Fibroblast of mammary gland (primary cell): ENCODE measurements at places on chromosomes 7 and 10.

GRCh38 chr10:115879372-115880089 is 393.5 kb downstream of the GFRA1 start:
- DNase-seq = no peak

DNA sequence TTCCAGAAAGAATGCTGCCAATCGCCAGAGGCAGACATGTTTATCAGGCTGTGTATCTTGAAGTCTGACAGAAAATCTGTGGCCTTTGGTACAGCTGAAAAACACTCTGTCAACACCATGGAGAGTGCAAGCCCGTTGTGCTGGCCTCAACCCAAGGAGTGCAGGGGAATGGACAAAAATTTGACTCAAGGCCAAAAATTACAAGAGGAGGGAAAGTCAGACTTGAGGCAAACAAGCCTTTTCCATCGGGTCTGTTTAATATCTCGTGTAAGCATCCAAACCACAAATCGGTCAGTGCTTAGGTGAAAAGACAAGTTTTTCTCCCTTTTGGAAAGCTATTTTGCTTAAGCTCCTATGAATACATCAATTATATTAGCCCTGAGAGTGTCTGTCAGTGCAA is 305.3 kb upstream of the NFE2L3 start:
- peak; percentile 94 for DNase-seq

GRCh38 chr7:108529341-108529740 is 3.4 kb upstream of the PNPLA8 start:
- no peak for DNase-seq

GRCh38 chr7:2198206-2198605 is 34.5 kb downstream of the MAD1L1 start:
- DNase-seq = no peak

- no peak for DNase-seq
Observed at GRCh38 chr7:99029466-99030435, 114.2 kb downstream of the SMURF1 start.

GRCh38 chr10:74165530-74165901 is 14.5 kb downstream of the ADK start:
- no peak for DNase-seq

GRCh38 chr7:158321936-158322615 is 265.5 kb downstream of the PTPRN2 start:
- no peak for DNase-seq
